ENCODE measurements at places on chromosomes 5 and 9.
A peak's percentile ranks its signal among the peaks of the same experiment; 100 is the strongest.

DNA sequence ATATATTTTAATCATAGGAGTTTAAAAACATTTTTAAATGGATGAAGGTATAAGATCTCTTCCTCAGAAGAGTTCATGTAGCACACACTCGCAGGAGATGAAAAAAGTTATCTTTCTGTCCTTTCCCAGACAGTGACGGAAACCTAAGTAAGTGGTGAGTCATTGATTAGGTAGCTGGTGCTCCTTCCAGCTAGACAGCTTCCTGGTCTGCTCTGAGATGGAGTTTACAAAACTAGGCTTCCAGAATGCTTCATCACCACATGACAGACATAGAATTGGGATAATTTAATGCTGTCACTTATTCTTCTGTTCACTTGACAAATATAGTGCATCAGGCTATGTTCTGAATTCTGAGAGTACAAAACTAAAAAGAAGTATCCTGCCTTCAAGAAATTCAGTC lies 2393.0 kb upstream of the C9orf72 start:
- peak; percentile 63 for DNase-seq

DNA sequence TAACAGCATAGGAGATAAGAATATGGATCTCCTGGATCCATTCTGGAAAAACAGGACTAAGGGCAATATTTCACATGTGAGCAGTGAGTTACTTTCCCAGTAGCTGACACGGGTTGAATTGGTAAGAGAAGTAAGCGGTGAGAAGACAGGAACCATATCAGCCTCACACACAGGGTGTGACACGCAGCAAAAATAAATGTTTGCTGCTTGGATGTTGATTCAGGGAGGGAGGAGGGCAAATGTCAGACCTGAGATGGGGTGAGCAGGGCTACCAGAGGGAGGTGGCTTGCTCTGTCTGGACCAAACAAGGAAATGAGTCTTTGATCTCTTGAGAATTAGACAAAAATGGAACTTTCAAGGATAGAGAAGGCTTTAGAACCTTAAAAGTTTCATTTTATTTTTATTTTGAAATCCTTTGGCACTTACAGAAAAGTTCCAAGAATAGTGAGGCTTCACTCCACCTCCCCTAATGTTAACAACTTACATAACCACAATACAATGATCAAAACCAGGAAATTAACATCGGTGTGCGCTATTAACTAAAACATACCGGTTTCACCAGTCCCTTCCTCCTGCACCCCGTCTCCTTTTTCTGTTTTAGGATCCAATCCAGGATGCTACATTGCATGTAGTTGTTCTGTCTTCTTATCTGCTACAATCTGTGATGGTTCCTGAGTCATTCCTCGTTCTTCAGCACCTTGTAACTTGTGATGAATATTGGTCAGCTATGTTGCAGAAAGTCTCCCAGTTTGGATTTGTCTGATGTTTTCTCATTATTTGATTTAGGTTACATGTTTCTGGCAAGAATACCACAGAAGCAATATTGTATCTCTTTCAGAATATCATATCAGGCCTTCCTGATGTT lies 20.5 kb upstream of the ARHGEF28 start:
- DNase-seq: peak; percentile 55

- no peak for DNase-seq
Measured at GRCh38 chr5:42500003-42500599, 76.9 kb downstream of the GHR start.

GRCh38 chr5:74441616-74442015 lies 198.9 kb downstream of the ENC1 start:
- DNase-seq: no peak

Measured in epithelial cell of prostate (primary cell).